ENCODE measurements at places on chromosomes 11 and 22. TPM values are rescaled to one million over a fixed set of nuclear protein-coding genes. Genes with fewer than 3 reads are reported as not detected.

Gene FAM180B
- not detected for total RNA-seq

Gene VSIG2
- not detected for total RNA-seq

Gene SLCO2B1
- total RNA-seq: 4.2 TPM

Gene SLC22A25
- total RNA-seq: not detected

Gene KIAA1671
- total RNA-seq: 9.8 TPM

Data from A549 treated with CORT108297 at 1 μM for 4 hours (cell line).